ENCODE measurements at places on chromosomes 11 and 22.

DNA sequence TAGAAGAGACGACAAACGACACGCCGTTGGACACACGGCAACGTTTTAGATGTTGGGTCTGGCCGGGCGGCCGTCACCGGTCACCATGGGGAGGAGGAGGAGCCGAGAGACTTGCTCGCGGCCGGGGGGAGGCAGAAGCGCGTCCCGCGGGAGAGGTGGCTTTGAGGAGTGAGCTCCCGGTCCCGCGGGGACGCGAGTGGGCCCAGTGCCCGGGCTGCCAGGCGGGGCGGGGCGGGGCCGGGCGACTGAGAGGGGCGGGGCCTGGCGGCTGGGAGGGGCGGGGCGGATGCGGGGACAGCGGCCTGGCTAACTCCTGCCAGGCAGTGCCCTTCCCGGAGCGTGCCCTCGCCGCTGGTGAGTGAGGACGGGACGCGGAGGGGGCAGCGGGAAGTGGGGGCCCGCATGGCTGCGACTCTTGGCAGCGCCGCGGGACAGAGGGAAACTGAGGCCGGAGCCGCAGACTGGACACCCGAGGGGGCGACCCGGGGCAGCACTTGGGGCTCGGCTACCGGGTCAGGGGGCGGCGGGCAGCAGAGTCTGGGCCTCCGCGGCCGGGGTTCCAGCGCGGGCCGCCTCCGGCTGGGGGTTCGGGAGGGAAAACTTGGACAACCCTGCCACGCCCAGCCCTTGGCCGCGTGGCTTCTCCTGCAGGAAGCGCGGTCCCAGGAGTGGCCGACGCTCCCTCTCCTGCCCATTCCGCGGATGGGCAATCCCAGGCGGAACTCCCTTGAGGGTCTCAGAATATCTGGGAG, at the start of gene TSPO:
Gene TSPO, plus strand, starts transcription at position 309 of the 752 bp plus-strand sequence. CDS start 7,680 bp downstream, outside the sequence.
- DNase-seq = peak; percentile 50

- no peak for DNase-seq
Measured at GRCh38 chr11:119891055-119891768, 162.2 kb upstream of the NECTIN1 start.

- DNase-seq = no peak
Measured at GRCh38 chr11:66749091-66749490, 20.1 kb upstream of the SPTBN2 start.

GRCh38 chr22:32410459-32410858, 1.6 kb downstream of the RTCB start:
- DNase-seq = no peak

- peak; percentile 21 for DNase-seq
Measured at GRCh38 chr11:113289431-113290187, 24.8 kb upstream of the TTC12 start.

GRCh38 chr11:74438681-74439080, 28.7 kb downstream of the KCNE3 start:
- no peak for DNase-seq

DNA sequence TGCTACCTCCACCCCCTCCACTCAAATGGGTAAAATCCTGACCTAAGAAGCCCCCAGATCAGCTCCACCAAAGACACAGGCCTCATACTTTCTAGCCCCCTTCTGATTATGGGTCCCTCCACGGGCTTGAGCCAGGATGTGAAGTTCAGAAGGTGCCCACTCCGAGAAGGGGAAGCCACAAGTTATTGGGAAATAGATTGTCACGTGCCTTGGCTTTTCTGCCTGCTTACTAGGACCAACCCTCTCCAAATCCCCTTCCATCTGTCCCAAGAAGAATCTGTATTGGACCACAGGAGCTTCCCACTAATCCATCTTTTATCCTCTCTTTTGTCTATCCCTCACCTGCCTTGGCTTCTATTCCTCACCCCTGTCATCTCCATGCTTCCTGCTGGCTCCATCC, 3.0 kb upstream of the NRGN start:
- no peak for DNase-seq

GRCh38 chr11:102330231-102330630, 12.9 kb downstream of the BIRC3 start:
- DNase-seq = no peak

- DNase-seq = no peak
Measured at GRCh38 chr22:34113381-34113780, 193.1 kb upstream of the LARGE1 start.

DNA sequence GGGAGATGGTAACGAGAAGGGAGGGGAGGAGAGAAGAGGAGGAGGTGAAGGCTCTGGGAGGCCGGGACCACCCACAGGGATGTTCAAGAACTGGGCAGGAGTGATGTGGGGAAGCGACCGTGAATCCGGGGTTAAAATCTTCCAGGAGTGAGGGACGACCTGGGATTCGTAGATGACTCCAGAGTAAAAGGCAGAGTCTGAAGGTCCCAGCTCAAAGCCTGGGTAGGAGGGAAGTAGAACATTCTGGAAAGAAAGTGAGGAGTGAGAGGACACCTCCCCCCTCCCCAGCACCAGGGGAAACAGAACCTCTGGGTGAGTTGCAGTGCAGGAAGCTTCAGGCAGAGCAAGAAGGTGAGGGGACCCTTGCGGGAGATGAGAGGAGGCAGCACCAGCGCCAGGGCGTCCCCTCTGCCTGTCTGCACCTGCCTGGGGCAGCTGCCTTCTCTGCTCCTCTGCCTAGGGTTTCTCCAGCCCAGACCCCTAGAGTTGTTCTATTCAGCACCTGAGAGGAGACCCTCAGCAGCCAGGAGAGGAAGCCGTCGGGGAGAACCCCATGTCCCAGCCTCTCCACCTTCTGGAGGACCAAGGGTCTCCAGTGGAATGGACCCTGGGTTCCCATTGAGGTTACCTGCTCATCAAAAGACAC, 49.7 kb downstream of the LINC01488 start:
- no peak for DNase-seq

DNA sequence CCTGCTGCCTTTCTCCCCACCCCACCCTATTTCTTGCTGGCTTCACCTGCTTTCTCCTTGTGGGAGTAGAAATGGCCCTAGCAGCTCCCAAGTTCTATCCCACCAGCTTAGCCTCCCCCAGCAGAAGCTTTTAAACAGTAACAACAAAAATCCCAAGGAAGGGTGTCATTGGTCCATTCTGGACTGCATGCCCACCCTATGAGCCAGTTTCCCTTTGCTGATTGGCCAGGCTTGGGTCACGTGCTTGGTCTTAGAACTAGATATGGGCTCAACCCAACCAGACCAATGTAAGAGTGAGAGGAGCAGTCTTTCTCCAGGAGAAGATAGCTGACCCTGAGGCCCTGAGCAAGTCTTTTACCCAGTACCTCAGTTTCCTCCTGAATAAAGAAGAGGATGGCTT, 2.3 kb downstream of the MTFP1 start:
- no peak for DNase-seq

GRCh38 chr11:34719303-34719848, 98.5 kb downstream of the EHF start:
- DNase-seq = no peak

- DNase-seq = no peak
Measured at GRCh38 chr11:60933416-60934123, 9.3 kb downstream of the TMEM132A start.

DNA sequence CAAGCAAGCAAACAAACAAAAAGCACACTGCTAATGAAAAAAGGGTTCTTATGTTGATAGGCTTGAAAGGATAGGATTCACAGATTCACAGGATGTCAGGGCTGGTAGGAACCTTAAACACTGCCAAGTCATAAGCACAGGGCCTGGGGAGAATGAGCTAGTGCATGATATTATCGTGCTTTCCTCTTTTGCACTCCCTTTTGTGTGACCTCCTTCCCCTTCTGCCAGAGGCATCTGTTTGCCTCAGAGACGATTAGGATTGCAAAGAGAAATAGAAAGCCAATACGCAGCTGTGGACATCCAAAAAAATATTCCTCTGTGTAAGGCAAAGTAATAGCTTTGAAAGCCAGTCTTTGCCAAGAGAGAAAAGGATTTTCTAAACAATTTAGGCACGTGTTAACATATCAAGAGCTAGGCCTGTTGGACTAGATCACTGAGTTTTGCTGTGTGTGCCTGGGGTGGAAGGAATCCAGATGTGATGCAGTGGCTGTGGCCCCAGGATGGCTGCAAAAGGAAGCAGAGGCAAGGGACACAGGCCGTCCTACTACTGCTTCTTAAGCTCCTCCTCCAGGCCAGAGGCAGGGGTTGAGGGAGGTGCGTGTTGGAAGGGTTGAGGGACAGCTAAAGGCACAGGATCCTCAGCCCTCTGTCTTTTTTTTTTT, 30.6 kb downstream of the MCHR1 start:
- DNase-seq = no peak

- no peak for DNase-seq
Measured at GRCh38 chr11:3104051-3104714, 47.0 kb upstream of the CARS1 start.

- no peak for DNase-seq
Measured at GRCh38 chr11:19615341-19616183, 97.1 kb upstream of the NAV2 start.

DNA sequence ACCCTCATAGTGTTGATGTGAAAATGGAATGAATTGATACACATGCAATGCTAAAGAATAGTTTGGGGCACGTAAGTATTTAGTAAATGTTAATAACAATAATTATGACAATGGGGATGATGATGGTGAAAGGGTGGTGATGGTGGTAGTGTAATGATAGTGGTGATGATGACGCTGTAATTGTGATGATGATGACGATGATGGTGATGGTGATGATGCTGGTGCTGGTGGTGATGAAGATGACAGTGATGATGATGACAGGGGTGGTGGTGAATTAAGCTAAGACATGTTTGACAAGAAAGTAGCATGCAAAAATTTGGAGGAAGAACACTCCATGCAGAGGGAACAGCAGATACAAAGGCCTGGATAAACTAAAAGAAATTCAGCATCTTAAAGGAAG, 364.4 kb upstream of the API5 start:
- no peak for DNase-seq

DNA sequence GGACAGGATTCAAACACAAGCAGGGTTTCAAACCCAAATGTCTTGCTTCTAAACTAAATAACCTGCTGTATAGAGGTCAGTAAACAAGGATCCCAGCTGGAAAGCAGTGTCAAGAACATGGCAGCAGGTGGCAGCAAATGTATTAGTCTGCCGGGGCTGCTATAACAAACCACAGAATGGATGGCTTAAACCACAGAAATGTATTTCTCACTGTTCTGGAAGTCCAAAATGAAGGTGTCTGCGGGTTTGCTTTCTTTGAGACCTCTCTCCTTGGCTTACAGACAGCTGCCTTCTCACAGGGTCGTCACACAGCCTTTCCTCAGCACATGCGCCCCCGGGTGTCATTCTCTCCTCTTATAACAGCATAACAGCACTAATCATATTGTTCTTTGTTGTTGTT, 65.1 kb upstream of the LRRC55 start:
- DNase-seq = no peak

DNA sequence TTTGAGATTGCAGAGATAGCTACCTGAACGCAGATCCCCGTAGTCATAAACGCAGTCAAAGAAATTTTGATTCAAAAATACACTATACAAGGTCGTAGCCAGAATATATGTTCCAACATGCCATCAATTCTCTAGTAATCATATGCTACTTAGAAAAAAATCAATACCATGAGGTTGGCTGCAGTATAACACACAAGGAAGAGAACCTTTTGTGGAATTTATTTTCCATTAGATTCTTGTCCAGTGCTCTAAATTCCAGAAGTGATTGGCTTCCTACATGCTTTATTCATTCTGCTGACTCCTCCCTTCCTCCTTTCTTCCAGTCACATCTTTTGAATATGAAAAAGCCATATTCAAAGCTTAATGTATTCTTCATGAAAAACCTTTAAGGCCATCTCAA, 189.9 kb downstream of the NTM start:
- no peak for DNase-seq

- DNase-seq = no peak
Measured at GRCh38 chr11:118916842-118917388, 8.8 kb downstream of the BCL9L start.

- no peak for DNase-seq
Measured at GRCh38 chr22:46058091-46058420, 81.1 kb upstream of the WNT7B start.

DNA sequence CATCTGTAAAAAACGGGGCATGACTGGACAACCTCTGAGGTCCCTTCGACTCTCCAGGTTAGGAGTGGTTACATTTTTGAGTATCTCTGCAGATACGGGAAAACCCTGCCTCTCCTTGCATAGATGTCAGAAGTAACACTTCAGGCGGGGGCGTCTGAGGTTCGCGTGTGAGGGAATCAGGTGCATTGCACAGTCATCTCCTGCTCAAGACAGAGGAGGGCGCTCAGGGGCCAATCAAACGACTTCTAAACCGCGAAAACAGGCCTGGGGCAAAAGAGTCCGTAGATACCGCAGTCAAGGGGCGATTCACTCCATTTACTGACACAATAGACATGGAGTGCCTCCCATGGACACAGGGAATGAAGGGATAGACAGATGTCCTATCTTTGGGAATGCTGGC, 31.7 kb downstream of the KIRREL3 start:
- DNase-seq = no peak

- DNase-seq = no peak
Measured at GRCh38 chr11:105282658-105283057, 143.1 kb upstream of the CARD18 start.

DNA sequence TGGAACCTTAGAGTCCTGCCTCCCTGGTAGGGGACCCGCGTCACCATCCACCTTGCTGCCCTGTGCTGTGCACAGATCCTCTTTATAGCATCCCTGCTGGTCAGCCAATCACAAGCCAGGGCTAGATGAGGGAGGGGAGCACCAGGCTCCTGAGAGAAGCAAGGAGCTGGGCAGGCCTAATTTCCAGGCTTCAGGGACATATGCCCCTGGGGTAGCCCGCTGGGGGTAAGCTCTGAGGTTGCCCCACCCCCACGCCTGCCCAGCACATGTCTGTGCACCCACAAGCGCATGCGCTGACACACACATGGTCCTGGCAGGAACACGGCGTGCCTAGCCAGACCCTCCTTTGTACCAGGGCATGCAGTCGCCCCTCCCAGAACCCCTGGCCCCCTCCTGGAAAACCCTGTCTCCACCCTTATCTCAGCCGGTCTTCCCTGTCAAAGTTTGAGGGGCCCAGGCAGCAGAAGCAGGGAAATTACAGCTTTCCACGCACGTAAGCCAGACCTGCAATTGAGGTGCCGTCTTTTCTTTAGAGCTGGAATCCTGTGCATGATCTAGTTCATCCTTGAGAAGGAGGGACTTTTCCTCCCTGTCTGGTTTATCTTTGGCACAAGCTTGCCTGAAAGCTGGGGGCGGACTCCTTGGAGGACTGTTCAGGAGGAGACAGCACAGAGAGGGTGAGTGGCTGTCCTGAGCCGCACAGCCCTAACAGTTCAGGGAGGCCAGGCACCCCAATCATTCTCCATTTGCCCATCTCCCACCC, 2.1 kb downstream of the SSTR3 start:
- no peak for DNase-seq

DNA sequence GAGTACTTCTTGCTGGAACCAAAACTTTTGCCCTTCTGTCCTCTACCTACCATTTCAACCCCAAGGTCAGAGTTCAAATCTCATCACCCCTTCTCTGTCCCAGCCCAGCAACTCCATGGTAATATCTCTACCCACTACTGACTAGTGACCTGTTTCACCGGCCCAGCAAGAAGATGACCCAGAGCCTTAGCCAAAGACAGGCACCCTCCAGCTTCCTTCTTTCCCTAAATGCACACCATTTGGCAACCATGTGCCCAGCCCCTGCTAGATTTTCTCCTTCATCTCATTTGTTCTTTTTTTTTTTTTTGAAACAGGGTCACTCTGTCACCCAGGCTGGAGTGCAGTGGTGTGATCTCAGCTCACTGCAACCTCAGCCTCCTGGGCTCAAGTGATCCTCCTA, 14.9 kb downstream of the ARAP1 start:
- DNase-seq = no peak

Data from stimulated activated CD8-positive, alpha-beta memory T cell treated with anti-CD3 and anti-CD28 coated beads, Interleukin-12 subunit alpha, Interleukin-12 subunit beta, amount 100 ng/mL, for 4 hours (primary cell).